ENCODE measurements at places on chromosomes 1 and 21.

- DNase-seq, result peak; percentile 89
Measured at GRCh38 chr1:225881959-225882693, at the start of gene TMEM63A. Gene TMEM63A (minus strand): TSS chr1:225882380. CDS start chr1:225877580, 4,800 bp downstream.

- DNase-seq, result no peak
Measured at GRCh38 chr21:15005391-15005790, 59.4 kb downstream of the NRIP1 start.

- DNase-seq, result no peak
Measured at GRCh38 chr1:223394706-223395105, 1.5 kb downstream of the CCDC185 start.

- DNase-seq, result no peak
Measured at GRCh38 chr1:50139339-50140181, 30.8 kb downstream of the ELAVL4 start.

GRCh38 chr21:38984982-38985567, 179.3 kb downstream of the ETS2 start:
- peak; percentile 31 for DNase-seq

GRCh38 chr1:21494196-21494595, 15.0 kb upstream of the ALPL start:
- DNase-seq, result no peak

DNA sequence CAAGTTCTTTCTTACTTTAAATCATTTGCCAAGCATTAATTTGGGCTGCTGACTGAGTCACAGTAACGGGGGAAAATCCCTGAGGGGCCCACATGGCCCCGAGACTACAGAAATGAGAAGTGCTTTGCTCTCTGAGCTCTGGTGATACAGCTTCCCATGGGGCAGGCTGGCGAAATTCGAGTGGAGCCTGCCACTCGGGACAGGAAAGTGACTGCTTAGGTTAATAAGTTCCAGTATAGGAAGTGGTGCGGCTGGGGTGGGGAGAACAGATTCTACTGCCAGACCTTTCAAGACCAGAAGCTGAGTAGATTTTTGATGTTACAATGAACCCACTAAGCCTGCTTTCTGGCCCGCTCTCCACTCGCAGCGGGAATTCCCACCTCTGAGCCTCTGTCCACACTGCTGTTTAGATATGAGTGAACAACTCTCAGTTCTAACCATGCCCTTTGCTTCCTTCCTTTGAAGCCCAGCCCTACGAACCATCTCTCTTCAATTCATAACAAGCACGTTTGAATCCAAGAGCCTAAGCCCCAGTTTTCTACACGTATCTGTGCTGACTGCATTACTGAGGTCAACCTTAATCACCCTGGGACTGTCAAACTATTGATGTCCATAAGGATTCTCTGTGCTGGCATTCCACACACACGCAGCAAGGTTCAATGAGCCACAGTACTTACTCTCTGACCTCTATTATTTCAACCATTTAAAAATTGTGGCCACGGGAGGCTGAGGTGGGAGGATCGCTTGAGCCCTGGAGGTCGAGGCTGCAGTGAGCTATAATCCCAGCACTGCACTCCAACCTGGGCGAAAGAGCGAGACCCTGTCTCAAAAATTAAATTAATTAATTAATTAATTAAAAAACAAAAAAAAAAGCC, 9.6 kb downstream of the ZBTB17 start:
- peak; percentile 86 for DNase-seq

- no peak for DNase-seq
Measured at GRCh38 chr1:81585371-81585770, 215.4 kb upstream of the ADGRL2 start.

DNA sequence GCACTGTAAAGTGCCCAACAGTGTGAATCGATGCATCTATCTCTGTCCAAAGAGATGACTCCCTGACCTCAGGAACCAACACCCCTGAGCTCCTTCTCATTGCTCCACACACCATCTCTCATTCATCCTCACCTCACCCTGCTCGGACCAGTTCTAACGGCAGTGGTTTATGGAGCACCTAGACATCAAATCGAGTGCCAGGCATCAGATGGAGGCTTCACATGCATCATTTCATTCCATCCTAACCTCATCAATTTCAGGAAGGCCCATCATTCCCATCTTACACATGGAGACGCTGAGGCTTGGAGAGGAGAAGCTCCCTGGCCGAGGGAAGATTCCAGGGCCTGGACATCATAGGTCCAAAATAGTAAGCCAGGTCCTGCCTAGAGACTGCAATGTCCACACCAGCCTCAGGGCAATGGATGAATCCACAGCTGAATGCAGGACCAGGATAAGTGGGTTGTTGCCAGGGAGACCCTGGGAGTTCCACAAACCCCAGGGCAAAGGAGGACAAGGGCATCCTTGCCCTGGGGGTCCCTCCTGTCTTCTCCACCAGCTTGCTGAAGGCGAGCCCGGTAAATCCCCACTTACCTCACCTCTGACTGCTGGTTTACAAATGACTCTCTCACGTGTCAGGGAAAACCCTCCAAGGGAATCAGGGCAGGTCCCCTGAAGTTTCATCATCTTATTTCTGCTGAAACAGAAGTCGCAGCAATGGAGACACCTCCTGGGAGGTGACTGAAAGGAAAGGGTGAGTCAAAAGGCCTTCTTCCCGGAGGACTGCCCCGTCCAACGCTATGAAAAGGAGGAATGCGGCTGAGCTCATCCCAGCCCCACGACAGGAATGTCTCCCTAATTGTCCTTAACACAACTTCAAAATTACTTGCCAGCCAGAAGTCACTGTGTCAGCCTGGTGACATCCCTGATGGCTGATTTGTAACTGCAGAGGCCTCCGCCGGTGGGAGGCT, 9.0 kb upstream of the IFFO2 start:
- DNase-seq, result peak; percentile 42

DNA sequence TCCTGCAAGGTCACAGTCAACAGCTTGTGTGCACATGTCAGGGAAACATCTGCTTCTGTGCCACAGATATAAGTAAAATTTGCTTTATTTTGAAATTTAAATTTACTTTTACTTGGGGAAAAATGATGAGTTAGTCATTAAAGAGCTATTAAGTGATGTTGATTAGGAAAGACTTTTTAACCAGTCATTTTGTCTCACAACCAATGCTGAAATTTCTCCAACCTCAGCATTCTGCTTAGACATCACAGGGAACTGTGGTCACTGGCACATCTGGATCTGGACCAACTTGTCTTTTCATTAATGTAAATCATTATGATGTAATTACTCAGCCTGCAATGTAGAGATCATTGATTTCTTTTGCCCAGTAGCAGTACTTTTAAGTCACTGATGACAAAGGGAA, 301.0 kb downstream of the TTLL7 start:
- no peak for DNase-seq

DNA sequence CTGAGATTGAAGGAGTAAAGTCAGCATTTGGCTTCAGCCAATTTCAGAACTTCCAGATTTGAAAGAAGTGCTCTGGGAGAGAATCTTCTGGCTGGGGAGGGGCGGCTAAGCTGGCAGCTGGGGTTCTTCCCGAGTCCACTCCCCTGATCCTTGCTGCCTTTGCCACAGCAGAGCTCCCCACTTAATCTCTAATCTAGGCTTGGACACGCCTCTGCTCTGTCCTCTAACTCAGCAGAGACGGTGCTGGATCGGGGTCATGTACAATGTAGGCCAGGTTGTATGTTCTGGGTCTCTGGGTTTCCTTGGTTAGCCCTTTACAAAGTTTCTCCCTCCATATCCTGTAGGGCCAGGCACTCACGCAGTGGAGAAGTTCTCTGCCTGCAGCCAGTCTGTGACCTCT, 10.1 kb upstream of the GSTM3 start:
- no peak for DNase-seq

- DNase-seq, result no peak
Measured at GRCh38 chr1:62370594-62370993, 51.4 kb upstream of the KANK4 start.

DNA sequence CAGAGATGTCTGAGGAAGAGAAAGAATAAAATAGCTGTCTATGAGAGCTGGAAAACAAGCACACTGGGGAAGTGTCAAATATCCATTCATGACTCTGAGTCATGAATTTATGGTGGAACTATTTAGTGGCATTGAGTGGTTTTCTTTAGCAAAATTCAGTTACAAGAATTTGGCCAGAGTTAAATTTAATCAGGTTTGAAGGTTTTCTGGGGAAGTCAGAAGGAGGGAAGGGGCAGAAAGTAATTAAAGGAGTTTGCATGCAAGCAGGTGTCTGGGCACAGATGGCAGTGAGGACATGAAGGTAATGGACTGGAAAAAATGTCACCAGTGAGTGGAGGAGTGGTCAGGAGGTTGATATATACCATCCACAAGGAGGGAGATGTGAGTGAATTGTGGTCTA, 121.9 kb upstream of the IVNS1ABP start:
- no peak for DNase-seq

GRCh38 chr1:115135681-115136080, 46.4 kb upstream of the TSPAN2 start:
- DNase-seq, result no peak

- no peak for DNase-seq
Measured at GRCh38 chr1:200181861-200182260, 154.4 kb downstream of the NR5A2 start.

GRCh38 chr1:65310078-65310587, 790 bp downstream of the DNAJC6 start:
- DNase-seq, result no peak

DNA sequence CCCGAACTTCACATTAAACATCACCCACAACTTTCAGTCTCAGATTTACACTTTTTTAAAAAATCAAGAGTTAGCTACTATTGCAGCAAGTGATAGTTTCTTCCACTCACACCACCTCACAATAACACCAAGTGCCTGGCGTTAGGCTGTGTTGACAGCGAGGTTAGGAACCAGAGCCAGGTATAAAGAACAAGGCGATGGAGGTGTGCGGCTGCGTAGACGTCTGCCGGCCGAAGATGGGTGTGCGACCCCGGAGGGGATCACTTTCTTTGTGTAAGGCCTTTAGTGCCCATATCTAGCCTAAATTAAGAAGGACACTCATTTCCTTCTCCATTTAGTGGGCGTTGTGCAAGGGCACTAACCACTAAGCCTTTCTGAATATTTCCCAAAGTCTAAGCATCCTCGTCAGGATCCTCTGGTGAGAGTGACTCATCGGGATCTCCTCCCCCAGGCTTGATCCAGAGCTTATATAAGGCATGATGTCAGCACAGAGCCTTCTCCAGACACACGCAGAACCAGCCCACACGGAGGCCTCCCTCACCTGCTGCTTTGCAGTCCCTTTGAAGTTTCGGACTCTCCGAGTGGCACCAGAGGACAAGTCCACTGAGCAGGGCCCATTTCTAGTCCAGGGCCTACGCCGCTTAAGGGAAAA, 11.8 kb downstream of the NHLH2 start:
- no peak for DNase-seq

DNA sequence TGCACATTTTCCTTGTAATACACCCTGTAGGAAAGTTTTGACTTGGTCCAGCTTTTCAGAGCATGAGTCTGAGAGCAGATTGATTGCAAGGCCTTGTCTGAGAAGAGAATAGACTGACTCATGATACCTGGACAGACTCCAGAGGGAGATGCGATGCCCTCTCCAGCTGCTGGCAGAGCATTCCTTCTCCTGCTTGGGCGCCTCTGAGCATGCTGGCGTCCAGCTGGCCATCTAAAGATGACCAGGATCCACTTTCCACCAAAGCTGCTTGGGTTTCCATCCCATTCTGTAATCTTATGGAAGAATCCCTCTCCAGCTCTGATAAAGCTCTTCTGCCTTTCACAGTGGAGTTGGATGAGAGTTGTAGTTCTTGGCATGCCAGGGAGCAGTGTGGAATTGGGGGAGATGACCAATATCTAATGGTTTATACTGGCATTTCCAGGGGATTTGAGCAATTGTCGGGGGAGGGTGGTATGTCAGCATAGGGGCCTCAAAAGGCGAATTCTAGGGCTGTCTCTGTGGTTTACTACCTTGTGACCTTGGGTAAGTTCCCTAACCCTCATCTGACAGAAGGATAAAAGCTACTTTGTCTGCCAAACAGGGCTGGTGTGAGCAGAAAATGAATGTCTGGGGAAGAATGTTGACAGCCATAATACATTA, 19.5 kb downstream of the SZRD1 start:
- DNase-seq, result no peak

GRCh38 chr1:219670426-219671149, 57.7 kb upstream of the ZC3H11B start:
- DNase-seq, result no peak

DNA sequence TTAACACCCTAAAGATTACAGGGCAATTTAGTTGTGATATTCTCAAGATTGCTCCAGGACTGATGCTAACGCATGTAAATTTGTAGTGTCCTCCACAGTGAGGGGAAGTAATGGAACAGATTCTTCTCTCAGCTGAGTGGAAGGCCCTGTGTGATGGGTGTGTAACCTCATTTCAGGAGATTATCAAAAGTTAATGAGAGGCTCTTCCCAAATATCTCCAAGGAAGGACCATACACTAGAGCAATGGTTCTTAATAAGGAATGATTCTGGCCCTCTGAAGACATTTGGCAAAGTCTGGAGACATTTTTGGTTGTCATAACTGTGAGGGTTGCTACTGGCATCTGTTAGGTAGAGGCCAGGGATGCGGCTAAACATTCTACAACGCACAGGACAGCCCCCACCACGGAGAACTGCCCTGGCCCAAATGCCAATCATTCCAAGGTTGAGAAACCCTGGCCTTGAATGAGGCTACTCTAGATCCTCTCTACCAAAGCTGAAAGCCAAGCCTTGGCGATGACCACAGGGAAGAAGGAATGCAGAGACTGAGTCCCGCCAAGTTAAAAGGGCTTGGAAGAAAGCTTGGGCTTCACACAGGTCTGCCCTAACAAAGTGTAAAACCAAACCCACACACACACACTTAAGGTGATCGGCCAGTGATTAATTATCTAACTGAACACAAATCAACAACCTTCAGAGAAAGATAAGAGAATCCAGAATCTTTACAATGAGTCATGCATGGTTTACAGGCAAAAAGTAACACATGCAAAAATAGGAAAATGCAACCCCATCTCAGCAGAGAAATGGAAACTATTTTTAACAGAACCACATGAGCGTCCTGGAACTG, 135.8 kb downstream of the SYF2 start:
- DNase-seq, result no peak

DNA sequence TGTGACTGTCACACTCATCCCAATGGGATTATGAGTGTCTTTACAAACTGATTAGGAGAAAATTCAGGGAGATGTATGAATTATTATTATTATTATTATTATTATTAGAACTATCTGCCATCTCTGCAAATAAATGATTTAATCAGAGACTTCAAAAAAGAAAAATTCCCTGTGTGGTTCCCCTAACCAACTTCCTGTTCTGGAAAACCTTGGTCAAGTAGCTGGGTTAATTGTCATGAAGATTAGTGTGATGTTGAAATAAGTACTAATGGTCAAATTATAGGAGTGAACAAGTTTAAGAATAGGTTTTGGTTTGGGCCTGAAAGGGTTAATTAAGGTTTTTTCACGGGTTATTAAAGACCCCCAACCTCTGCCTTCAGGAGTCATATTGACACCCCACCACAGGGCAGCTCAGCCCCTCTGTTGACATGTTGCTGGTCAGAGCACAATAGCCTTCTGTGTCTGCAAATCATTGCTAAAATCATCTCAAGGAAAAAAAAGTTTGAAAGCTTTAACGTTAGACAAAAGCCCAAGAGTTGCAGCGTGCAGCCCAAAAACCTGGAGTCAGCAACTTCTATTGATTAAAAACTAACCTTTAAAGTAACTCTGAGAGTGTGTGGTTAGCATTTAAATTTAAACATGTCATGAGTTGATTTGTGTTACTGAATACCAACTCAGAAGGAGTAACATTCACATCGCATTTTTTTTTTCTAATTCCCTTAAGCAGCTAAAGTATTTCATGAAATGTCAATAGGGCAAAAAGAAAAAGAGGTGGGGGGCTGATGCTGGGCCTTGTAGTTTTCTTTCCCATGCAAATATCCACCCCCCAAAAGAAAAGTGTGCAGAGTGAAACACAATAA, 272.5 kb downstream of the TM2D1 start:
- DNase-seq, result no peak

- no peak for DNase-seq
Measured at GRCh38 chr1:220144051-220144450, 50.1 kb downstream of the IARS2 start.
